ENCODE measurements at places on chromosomes 4 and X. TPM values are rescaled to one million over a fixed set of nuclear protein-coding genes. Genes with fewer than 3 reads are reported as not detected.

DNA sequence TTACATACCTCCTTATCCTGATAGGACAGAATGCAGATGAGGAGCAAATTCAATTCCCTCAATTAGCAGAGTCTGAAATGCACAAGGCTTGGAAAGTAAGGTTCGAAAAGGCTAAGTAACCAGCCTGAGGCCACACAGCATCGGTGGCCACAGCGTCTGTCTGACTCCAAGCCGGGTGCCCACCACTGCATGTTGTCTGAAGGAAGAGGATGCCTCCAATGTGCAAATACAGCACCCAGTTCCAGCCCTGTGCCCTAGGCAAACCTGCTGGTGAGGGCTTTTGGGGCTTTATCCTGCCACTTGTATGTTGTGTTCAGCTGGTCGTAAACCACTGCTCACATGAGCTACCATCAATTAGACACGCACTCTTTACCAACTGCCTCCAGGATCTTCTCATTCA, 48.6 kb upstream of the PPP2R2C start:
- no peaks in the 10 kb centered on the region for H3K4me1 ChIP-seq
- H3K4me3 ChIP-seq = no peak overlapping the region
- no peaks in the 10 kb centered on the region for H3K36me3 ChIP-seq
- no peak overlapping the region for H3K27ac ChIP-seq
- no peak for DNase-seq
- peaks cover 4% of the 10 kb centered on the region for H3K27me3 ChIP-seq

DNA sequence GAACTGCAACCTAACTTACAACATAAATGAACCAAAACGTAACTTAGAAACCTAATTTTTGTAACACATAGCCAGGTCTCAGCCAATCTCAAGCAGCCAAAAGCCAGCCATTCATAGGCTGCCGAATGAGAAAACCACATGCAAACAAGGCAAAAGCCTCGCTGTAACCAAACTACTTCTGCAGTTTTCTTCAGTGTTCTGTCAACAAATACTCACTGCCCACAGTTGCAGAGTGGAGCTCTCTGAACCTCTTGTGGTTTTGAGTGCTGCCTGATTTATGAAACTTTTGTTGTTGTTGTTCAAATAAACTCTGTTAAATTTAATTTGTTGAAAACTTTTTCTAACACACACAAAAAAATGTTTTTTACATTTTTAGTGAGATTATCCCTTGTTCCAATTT, 251.2 kb downstream of the PAPSS1 start:
- no peaks in the 10 kb centered on the region for H3K27me3 ChIP-seq
- H3K36me3 ChIP-seq = no peaks in the 10 kb centered on the region
- no peak for DNase-seq
- no peak overlapping the region for H3K4me3 ChIP-seq
- no peak overlapping the region for H3K27ac ChIP-seq

DNA sequence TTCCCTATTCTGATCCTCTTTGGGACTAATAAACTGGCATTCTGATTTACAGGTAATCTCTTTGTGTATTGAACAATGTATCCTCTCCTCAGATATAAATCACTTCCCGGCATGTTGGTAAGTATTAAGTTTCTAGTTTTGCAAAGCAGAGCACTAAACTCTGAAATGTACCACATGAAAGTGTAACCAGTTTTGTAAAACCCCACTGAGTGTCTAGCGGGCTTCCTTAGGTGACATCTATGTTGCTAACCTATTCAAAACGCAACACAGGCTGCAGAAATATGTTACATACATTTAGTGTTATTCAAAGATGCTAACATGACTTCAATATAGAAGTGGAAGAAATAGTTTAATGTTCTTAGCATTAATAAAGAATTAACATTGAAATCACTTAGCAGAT, 25.2 kb downstream of the DNAJB14 start:
- no peak overlapping the region for H3K4me3 ChIP-seq
- H3K4me1 ChIP-seq = no peaks in the 10 kb centered on the region
- no peak overlapping the region for H3K27ac ChIP-seq
- H3K27me3 ChIP-seq = no peaks in the 10 kb centered on the region

DNA sequence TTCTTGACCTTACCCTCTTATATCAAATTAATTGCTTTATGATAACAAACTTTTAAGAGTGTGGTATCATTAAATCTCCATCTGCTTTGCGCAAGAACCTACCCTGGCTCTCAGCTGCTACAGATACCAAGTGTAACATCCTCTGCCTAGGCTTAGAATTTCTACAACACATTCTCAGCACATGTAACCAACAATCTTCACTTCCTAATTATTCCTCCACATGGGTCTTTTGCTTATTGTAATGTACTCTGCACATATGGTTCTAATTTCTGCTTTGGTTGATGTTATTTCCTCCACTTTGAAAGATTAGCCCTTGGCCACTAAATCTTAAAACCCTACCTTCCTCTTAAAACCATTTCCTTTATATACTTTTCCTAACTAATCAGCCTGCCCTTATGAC, 242.4 kb downstream of the ARHGAP24 start:
- no peaks in the 10 kb centered on the region for H3K4me1 ChIP-seq
- DNase-seq = no peak
- no peak overlapping the region for H3K4me3 ChIP-seq

- no peaks in the 10 kb centered on the region for H3K4me1 ChIP-seq
- H3K4me3 ChIP-seq = no peak overlapping the region
- H3K36me3 ChIP-seq = no peaks in the 10 kb centered on the region
- DNase-seq = no peak
- H3K27ac ChIP-seq = no peak overlapping the region
- no peaks in the 10 kb centered on the region for H3K27me3 ChIP-seq
Observed at GRCh38 chrX:19183761-19184477, 61.7 kb upstream of the ADGRG2 start.

GRCh38 chr4:117376692-117377091, 291.3 kb upstream of the TRAM1L1 start:
- no peaks in the 10 kb centered on the region for H3K36me3 ChIP-seq
- no peak for DNase-seq
- H3K27ac ChIP-seq = no peak overlapping the region

DNA sequence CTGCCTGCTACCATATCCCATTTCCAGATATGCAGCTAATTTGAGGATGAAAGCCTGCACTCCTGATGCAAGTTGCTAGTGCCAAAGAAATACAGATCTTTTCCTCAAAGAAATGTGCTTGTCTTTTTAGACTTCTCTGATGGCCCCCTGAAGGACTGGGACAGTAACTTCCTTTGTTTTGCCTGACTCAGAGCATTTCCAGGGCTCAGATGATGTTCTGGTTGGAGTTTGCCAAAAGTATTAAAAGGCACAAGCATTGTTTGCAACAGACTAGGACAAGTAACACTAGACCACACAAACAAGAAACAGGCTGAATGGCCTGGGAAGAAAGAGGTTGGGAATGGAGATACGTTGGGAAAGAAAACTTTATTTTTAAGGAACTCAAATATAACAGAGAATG, 175.2 kb downstream of the IL13RA2 start:
- DNase-seq = no peak
- H3K36me3 ChIP-seq = no peaks in the 10 kb centered on the region
- peaks cover 10% of the 10 kb centered on the region for H3K4me1 ChIP-seq

DNA sequence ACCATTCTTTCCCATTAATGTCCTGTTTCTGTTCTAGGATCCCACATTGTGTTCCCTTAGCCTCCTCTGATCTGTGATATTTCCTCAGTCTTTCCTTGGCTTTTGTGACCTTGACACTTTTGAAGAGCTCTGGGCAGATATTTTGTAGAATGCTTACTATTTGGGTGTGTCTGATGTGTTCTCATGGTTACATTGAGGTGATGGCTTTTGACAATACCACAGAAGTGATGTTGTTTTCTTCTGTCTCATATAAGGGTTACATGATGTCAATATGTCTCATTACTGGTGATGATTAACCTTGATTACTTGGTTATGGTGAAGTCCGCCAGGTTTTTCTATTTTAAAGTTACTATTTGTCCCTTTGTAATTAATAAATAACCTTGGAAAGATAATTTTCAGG, 183.7 kb downstream of the SOWAHB start:
- no peak overlapping the region for H3K27ac ChIP-seq
- H3K36me3 ChIP-seq = peaks cover 11% of the 10 kb centered on the region
- H3K4me1 ChIP-seq = peaks cover 35% of the 10 kb centered on the region
- H3K27me3 ChIP-seq = no peaks in the 10 kb centered on the region

DNA sequence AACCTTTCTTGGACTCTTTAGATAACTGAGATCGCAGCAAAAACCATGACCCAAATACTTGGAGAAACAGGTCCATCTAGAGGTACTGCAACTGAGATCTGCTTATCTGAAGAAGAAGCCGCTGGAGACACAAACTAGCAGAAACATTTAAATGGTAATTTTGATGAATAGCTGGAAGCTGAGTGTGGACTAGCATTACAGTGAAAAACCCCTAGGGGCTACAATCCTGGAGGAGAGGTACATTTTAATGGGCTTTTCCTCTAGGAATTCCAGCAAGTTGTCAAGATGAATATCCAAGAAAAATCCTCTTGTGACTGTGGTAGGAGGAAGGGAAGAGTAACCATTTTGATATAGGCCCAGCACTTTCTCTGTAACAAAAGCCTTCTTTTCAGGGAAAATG, 592.5 kb upstream of the GRIA3 start:
- no peak for DNase-seq
- H3K27ac ChIP-seq = no peak overlapping the region
- no peak overlapping the region for H3K4me3 ChIP-seq
- no peaks in the 10 kb centered on the region for H3K4me1 ChIP-seq

- no peak overlapping the region for H3K27ac ChIP-seq
- H3K4me3 ChIP-seq = no peak overlapping the region
- no peak for DNase-seq
- H3K27me3 ChIP-seq = no peaks in the 10 kb centered on the region
Observed at GRCh38 chr4:124806403-124806802, 93.9 kb upstream of the ANKRD50 start.

DNA sequence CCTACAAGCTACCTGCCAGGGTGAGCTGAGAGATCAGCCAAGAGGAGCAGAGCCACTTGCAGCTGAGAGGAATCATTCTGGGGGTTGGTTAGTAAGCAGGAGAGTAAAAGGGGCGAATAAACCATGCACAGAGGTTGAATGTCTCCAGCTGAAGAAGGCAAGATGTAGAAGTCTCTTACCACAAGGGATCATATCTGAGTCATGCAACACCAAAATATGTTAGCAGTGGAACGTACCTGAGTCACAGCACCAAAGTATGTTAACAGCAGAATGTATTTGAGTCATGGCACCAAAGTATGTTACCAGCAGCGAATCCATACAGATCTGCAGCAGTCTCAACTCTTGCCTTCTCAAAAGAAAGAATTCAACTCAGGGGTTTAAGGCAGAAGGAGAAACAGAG, 29.9 kb downstream of the C4orf51 start:
- H3K27me3 ChIP-seq = no peaks in the 10 kb centered on the region
- no peak overlapping the region for H3K4me3 ChIP-seq
- no peaks in the 10 kb centered on the region for H3K36me3 ChIP-seq
- no peaks in the 10 kb centered on the region for H3K4me1 ChIP-seq
- DNase-seq = no peak
- H3K27ac ChIP-seq = no peak overlapping the region

- peak overlapping the region; percentile 97 for H3K4me3 ChIP-seq
- peaks cover 73% of the 10 kb centered on the region for H3K27me3 ChIP-seq
- no peak overlapping the region for H3K27ac ChIP-seq
- H3K36me3 ChIP-seq = no peaks in the 10 kb centered on the region
- peaks cover 13% of the 10 kb centered on the region for H3K4me1 ChIP-seq
Observed at GRCh38 chr4:163331629-163332376, 593 bp downstream of the NPY1R start.

DNA sequence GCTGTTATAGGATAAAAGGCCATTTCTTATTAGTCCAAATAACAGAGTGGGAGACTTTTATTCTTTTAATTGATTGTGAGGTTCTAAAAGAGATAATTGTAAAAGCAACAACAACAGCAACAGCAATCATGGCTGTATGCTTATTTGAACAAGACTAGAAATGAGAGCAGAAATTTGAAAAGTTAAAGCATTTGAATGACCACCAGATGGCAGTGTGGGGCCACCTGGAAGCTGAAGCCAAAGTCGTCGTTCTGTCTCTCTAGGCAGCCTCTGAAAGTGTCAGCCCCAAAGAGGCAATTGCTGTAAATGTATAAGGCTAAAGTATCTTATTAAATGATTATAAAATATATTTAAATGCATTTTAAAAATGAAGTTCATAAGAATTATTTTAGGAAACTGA, 42.2 kb downstream of the SH2D1A start:
- peaks cover 47% of the 10 kb centered on the region for H3K4me1 ChIP-seq
- peak; percentile 74 for DNase-seq
- H3K36me3 ChIP-seq = peaks cover 13% of the 10 kb centered on the region
- no peaks in the 10 kb centered on the region for H3K27me3 ChIP-seq
- H3K27ac ChIP-seq = peak overlapping the region; percentile 48

DNA sequence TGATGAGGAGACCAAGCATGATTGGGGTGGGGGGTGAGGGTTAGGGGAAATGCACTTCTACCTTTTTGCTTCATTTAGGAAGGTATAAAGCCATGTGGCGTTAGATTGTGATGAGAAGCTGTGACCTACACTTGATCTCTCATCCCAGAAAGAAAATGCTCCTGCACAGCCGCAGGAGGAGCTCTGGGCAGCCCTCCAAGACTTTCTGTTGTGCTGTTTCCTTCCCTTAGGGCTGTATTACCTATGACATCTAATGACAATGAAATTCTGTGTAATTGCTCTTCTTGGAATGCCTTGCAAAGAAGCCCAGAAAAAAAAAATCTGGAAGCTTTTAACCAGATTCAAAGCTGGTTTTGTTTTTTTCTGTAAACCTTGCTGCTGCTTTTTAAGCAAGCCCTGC, 13.4 kb downstream of the PRPS2 start:
- peaks cover 9% of the 10 kb centered on the region for H3K4me1 ChIP-seq
- no peaks in the 10 kb centered on the region for H3K27me3 ChIP-seq
- H3K27ac ChIP-seq = no peak overlapping the region
- H3K4me3 ChIP-seq = no peak overlapping the region
- peaks cover 20% of the 10 kb centered on the region for H3K36me3 ChIP-seq

GRCh38 chrX:110341189-110342035, 17.2 kb upstream of the RTL9 start:
- no peak overlapping the region for H3K27ac ChIP-seq
- peaks cover 2% of the 10 kb centered on the region for H3K4me1 ChIP-seq
- no peak for DNase-seq
- no peak overlapping the region for H3K4me3 ChIP-seq

DNA sequence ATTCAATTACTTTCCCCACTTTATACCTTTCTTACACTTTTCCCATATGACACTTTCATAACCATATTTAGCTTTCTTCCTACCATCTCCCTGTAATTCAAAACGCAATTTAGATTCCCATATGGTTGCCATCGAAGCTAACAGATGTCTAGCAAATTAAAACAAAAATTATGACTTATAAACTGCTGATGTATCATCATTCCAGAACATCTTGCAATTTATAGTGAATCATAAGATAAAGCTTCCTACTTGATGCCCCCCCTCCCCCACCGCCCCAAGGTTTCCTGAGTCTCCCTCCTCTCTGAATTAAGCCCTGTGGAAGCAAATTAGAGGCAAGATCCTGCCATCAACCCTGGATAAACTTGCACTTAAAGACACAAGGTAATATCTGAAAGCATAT, 5.4 kb downstream of the TSPAN5 start:
- H3K4me3 ChIP-seq = no peak overlapping the region
- H3K27ac ChIP-seq = peak overlapping the region; percentile 6
- peaks cover 15% of the 10 kb centered on the region for H3K36me3 ChIP-seq
- H3K4me1 ChIP-seq = peaks cover 40% of the 10 kb centered on the region

- no peak overlapping the region for H3K4me3 ChIP-seq
- no peak overlapping the region for H3K27ac ChIP-seq
- no peaks in the 10 kb centered on the region for H3K4me1 ChIP-seq
- no peaks in the 10 kb centered on the region for H3K36me3 ChIP-seq
Observed at GRCh38 chr4:163852246-163852645, 357.8 kb downstream of the TMA16 start.

The GPRIN3 gene
- 0.70 TPM for total RNA-seq

The HSD17B13 gene
- not detected for total RNA-seq

The GABRG1 gene
- total RNA-seq = not detected

The ARHGAP4 gene
- total RNA-seq = 10.2 TPM

The F9 gene
- not detected for total RNA-seq

The TRIM61 gene
- total RNA-seq = 0.27 TPM

The TLR3 gene
- 0.19 TPM for total RNA-seq

The FAAH2 gene
- total RNA-seq = 0.52 TPM

Data from neural crest cell (in vitro differentiated cells).